Left colon (tissue), 2 donors: ENCODE measurements at places on chromosomes 2 and 18. TPM values are rescaled to one million over a fixed set of nuclear protein-coding genes. Genes with fewer than 3 reads are reported as not detected.

APCDD1 gene
- total RNA-seq = 8.3 TPM

CAVIN2 gene
- total RNA-seq = 16.2 TPM

SEPTIN10 gene
- 80.8 TPM for total RNA-seq

INHBB gene
- 0.98 TPM for total RNA-seq

CNDP1 gene
- total RNA-seq = not detected

KIF5C gene
- total RNA-seq = 2.7 TPM

GAL3ST2 gene
- 69.8 TPM for total RNA-seq

MC4R gene
- not detected for total RNA-seq

BCL2 gene
- total RNA-seq = 19.3 TPM
